ENCODE measurements at places on chromosomes 11 and 22.

GRCh38 chr11:19953909-19954308 lies 206.4 kb downstream of the DBX1 start:
- no peak for DNase-seq

- DNase-seq = no peak
These were observed 213.9 kb downstream of the SBF2 start for GRCh38 chr11:10080138-10080537.

DNA sequence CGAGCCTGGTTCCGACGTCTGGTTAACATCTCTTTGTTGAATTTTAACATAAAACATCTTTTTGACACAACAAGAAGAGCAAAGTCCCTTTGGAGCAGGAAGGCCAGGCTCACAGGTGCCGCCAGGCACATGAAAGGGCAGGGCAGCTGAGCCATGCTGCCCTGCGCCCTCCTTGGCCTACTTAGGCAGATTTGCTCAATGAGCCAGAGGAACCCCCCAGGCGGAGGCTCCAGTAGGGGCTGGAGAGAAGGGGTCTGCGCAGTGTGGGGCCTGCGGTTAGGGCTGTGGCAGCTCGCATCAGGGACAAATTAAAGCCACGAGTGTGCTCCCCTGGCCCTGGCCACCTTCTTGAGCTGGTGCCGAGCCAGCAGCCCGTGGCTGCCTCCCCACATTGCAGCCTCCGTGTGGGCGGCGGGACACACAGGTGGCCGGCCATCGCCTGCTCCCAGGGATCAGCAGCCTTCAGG lies 9.9 kb upstream of the SLC22A12 start:
- DNase-seq = no peak

GRCh38 chr11:68965901-68966853 lies 14.6 kb downstream of the MRGPRD start:
- no peak for DNase-seq

- no peak for DNase-seq
These were observed at the start of gene OSBP2 for GRCh38 chr22:30694640-30695350. TSS of gene OSBP2 (plus strand) at chr22:30694874. CDS start at chr22:30694910, 36 bp downstream.

- no peak for DNase-seq
These were observed 261.0 kb downstream of the BRD1 start for GRCh38 chr22:49566693-49567092.

DNA sequence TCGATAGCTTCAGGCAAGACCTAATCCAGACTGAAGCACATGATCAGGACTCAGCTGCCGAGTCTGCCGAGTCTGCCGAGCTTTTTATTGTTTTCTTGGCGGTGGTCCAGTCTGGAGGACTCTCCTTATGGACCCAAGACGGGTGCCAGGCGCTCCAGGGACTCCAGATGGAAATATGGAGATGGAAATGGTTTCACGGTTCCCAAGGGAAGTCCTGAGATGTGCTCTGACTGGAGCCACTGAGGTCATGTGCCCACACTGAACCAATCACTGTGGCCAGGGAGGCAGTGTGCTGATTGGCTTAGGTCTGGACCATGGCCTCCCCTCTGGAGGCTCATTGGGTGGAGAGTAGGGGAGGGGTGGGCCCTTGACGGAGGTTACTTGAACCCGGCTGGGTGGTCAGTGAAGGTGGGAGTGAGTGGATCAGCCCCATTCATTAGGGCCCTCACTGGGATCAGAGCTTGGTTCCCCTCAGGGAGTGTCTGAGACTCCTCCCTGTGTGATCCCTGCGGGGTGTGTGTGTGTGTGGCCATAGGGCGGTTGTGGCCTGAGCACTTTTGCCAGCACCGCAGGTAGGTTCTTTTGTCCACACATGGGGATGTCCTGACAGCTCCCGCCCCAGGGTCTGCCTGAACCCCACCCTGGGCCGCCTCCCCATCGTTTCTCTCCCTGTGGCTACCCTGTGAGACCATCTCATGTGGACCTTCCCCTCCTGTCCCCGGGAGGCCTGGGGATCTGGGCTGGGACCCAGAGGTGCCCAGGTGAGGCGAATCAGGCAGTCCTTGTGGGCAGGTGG lies 14.0 kb downstream of the RPS6KA4 start:
- DNase-seq = no peak

DNA sequence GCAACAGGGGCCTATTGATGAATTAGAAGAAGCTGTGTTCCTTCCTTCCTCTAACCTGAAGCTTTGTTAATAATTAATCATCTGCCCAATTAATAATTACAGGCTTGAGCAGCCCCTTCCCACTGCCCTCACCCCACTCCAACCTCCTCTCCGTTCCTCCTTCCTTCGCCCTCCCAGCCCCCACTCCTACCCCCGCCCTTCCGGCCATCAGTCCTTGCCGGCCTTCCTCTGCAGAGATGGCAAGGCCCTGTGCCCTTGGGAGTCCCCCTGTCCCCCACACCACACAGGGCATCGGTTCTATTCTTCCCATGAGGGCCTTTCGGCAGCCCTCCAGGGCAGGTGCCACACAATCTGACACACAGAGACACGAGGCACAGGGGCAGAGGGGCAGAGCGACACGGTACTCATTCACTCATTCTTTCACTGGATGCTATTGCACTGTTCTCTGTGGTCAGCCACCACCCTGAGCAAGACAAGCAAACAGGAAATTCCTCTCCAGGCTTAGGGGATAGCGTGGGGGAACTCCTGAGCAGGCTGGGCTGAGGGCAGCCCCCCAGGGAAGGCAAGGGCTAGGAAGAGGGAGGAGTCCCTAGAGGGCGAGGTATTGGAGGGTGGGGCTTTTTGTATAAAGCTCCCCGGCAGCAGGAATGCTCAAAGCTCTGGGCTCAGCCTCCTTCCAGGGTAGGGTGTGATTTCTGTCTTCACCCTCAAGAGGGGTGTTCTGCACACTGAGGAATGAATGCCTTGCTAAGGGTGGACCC lies 14.7 kb downstream of the MGAT3 start:
- no peak for DNase-seq
